ENCODE measurements at places on chromosomes 7 and 10. TPM values are rescaled to one million over a fixed set of nuclear protein-coding genes. Genes with fewer than 3 reads are reported as not detected.
A peak's percentile ranks its signal among the peaks of the same experiment; 100 is the strongest.

GRCh38 chr10:44946205-44946604, 13.4 kb upstream of the RASSF4 start:
- no peak for DNase-seq
- H3K36me3 ChIP-seq = peaks cover 3% of the 10 kb centered on the region
- no peaks in the 10 kb centered on the region for H3K4me1 ChIP-seq
- H3K27ac ChIP-seq = no peak overlapping the region

DNA sequence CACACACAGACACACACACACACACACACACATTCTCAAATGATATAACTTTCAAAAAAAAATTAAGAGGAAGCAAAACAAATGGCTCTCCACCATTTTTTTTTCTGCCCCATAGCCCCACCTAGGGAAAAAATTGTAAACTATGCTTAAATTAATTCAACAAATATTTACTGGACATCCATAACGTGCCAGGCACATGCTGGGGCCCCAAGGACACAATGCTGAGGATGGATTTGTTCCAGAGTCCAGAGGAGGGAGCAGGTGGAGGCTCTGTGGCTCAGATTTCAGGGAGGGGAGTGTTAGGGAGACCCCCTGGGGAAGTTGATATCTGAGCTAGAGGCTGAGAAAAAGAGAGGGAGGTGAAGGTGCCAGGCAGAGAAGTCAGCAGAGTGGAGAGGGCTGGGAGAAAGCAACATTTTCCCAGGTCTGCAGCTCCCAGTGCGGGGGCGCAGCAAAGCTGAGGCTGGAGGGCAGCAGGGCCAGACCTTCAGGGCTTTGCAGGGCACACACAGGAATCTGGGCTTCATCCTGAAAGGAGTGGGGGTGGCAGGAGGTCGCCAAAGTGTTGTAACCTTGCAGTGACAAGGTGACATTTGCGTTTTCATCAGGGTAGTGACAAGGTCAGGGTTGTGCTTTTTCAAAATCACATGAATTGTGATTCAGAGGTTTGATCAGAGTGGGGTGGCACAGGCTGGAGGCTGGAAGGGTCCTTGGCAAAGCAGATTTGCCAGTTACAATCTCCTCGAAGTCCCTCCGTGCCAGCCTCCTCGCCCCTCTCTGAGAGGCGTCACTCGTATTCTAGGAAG, 261.6 kb downstream of the WDR11 start:
- peak overlapping the region; percentile 5 for H3K27ac ChIP-seq
- H3K27me3 ChIP-seq = no peaks in the 10 kb centered on the region
- no peaks in the 10 kb centered on the region for H3K36me3 ChIP-seq
- no peak overlapping the region for H3K4me3 ChIP-seq
- peaks cover 15% of the 10 kb centered on the region for H3K4me1 ChIP-seq
- DNase-seq = no peak

- peak; percentile 22 for DNase-seq
- H3K4me3 ChIP-seq = peak overlapping the region; percentile 91
- peaks cover 42% of the 10 kb centered on the region for H3K27me3 ChIP-seq
- H3K36me3 ChIP-seq = peaks cover 3% of the 10 kb centered on the region
- H3K27ac ChIP-seq = peak overlapping the region; percentile 98
Measured at GRCh38 chr7:70694971-70695794, 436.8 kb upstream of the GALNT17 start.

DNA sequence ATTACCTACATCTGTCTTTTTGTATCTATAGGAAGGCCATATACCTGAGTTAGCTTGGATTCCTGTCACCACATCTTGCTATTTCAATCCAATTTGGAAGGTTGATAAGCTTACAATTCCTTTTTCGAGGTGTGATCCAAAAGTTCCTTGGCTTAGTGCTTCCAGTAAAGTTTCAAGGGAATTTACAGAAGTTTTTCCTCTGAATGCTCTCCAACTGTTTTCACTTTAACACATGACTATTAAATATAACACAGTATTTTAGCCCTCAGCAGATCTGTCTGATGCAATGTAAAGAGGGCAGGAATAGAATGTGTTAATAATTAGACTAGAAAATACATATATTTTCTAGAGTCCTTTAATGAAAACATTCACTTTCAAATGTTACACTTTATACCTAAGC, 171.4 kb downstream of the DKK1 start:
- no peak overlapping the region for H3K4me3 ChIP-seq
- H3K27me3 ChIP-seq = no peaks in the 10 kb centered on the region
- H3K27ac ChIP-seq = no peak overlapping the region
- H3K36me3 ChIP-seq = no peaks in the 10 kb centered on the region
- no peaks in the 10 kb centered on the region for H3K4me1 ChIP-seq

DNA sequence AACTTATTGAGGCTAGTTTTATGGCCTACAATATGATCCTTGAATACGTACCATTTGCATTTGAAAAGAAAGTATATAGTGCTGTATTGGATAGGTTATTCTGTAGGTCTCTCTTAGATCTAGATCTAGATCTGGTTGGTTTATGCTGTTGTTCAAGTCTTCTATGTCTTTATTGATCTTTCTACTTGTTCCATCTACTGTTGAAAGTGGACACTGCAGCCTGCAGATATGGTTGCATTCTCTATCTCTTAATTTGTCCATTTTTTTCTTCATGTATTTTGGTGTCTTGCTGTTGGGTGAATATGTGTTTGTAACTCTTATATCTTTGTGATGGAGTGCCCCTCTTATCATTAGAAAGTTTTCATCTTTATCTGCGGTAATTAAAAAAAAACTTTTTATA, 139.4 kb upstream of the PCDH15 start:
- H3K4me3 ChIP-seq = no peak overlapping the region
- H3K27ac ChIP-seq = no peak overlapping the region
- no peak for DNase-seq
- no peaks in the 10 kb centered on the region for H3K4me1 ChIP-seq

GRCh38 chr7:94330269-94331020, 64.2 kb upstream of the COL1A2 start:
- no peaks in the 10 kb centered on the region for H3K4me1 ChIP-seq
- no peak overlapping the region for H3K27ac ChIP-seq
- no peak overlapping the region for H3K4me3 ChIP-seq
- DNase-seq = no peak
- H3K36me3 ChIP-seq = no peaks in the 10 kb centered on the region
- no peaks in the 10 kb centered on the region for H3K27me3 ChIP-seq

DNA sequence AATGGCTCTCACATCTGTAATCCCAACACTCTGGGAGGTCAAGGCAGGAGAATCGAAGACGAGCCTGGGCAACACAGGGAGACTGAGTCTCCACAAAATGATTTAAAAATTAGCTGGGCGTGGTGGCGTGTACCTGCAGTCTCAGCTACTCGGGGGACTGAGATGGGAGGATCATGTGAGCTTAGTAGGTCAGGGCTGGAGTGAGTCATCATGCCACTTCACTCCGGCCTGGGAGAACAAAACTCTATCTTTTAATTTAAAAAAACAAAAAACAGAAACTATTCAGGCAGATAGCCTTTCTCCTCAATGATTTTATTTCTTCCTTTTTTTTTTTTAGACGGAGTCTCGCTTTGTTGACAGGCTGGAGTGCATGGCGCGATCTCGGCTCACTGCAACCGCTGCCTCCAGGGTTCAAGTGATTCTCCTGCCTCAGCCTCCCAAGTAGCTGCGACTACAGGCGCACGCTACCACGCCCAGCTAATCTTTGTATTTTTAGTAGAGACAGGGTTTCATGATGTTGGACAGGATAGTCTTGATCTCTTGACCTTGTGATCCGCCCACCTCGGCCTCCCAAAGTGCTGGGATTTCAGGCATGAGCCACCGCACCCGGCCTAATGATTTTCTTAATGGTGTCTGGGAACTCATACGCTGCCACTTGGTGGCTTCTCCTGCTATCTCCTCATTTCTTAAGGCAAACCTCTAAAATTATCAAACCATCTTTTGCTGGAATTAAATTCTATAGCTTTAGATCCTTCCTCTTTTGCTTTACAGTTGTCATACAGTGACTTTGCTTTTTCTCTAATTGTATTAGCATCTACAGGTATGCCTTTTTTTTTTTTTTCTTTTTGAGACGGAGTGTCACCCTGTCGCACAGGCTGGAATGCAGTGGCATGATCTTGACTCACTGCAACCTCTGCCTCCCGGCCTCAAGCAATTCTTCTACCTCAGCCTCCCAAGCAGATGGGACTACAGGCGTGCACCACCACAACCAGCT, 22.9 kb downstream of the SRPK2 start:
- H3K4me1 ChIP-seq = peaks cover 7% of the 10 kb centered on the region
- H3K36me3 ChIP-seq = peaks cover 32% of the 10 kb centered on the region
- peak overlapping the region; percentile 46 for H3K27ac ChIP-seq
- no peak for DNase-seq
- no peaks in the 10 kb centered on the region for H3K27me3 ChIP-seq

GRCh38 chr7:105876964-105877601, 684 bp upstream of the ATXN7L1 start:
- peaks cover 27% of the 10 kb centered on the region for H3K4me1 ChIP-seq
- peaks cover 7% of the 10 kb centered on the region for H3K36me3 ChIP-seq
- DNase-seq = peak; percentile 50
- H3K27ac ChIP-seq = peak overlapping the region; percentile 23
- H3K27me3 ChIP-seq = peaks cover 34% of the 10 kb centered on the region

- no peaks in the 10 kb centered on the region for H3K27me3 ChIP-seq
- H3K36me3 ChIP-seq = no peaks in the 10 kb centered on the region
- no peak overlapping the region for H3K4me3 ChIP-seq
- no peak overlapping the region for H3K27ac ChIP-seq
- DNase-seq = no peak
Measured at GRCh38 chr10:53808677-53809372, 992.2 kb downstream of the PCDH15 start.

GRCh38 chr7:125118444-125118843, 188.8 kb upstream of the POT1 start:
- H3K36me3 ChIP-seq = peaks cover under 1% of the 10 kb centered on the region
- H3K27me3 ChIP-seq = no peaks in the 10 kb centered on the region
- no peak for DNase-seq
- no peak overlapping the region for H3K4me3 ChIP-seq
- peaks cover 6% of the 10 kb centered on the region for H3K4me1 ChIP-seq
- H3K27ac ChIP-seq = no peak overlapping the region

DNA sequence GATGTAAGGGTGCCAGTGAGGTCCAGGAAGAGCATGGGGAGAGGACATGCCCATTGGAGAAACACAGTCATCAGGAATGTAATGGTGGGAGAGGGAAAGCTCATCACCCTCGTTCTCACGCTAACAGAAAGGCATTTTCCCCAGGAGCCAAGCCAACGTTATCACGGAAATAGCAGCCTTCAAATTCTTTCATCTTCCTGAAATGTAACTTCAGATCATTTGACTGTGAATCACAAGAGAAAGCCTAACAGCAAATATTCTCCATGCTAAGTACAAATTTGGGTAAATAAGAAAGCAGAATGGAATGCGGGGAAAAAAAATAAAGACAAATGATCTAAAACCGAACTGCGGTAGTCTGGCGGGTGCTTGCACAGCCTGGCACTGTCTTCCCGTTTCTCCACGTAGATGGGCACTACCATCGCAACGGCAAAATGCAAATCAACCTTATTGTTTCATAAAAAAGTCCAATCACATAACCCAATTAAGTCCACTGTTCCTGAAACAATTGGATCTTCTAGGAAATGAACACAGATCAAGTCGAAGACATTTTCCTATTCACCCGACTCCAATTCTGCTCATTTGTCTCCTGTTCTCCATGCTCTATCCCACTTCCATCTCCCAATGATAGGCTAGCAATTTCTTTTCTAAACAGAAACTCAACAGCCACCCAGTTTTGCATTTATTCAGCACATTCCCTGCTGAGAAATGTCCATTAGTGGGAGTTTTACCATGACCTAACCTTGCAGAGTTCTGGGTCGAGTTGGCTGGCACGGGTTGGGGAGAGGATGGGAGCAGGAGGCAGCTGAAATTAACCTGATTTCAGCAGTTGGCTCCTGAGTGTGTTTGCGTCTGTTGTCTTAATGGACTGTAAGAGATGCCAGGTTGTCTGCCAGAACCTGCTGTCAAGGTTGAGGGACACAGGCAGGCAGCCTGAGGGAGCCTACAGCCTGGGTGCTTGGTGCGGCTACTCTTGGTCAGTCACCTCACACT, 74.6 kb upstream of the FRMD4A start:
- H3K27me3 ChIP-seq = peaks cover 11% of the 10 kb centered on the region
- H3K4me3 ChIP-seq = no peak overlapping the region
- no peak overlapping the region for H3K27ac ChIP-seq
- H3K36me3 ChIP-seq = no peaks in the 10 kb centered on the region

DNA sequence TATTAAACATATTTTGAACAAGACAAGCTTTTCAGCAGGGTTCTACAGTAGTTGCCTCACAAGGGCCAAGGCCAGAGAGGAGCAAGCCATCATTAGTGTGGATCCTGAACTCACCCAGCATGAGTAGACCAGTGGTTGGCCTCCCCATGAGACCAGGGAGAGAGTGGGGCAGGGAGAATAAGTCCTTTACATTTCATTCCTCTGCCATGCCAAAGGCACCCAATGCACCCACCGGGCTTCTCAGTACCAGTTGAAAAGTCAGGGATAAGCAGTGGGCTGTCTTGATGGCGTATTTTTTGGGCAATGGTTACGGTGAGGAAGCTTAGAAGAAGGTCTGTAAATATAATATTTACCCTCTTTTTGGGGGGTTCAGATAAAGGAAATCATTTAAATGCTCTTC, 16.6 kb downstream of the CRTAC1 start:
- no peak overlapping the region for H3K4me3 ChIP-seq
- peaks cover 53% of the 10 kb centered on the region for H3K27me3 ChIP-seq
- no peak for DNase-seq
- peaks cover 4% of the 10 kb centered on the region for H3K4me1 ChIP-seq
- H3K27ac ChIP-seq = no peak overlapping the region
- H3K36me3 ChIP-seq = no peaks in the 10 kb centered on the region

DNA sequence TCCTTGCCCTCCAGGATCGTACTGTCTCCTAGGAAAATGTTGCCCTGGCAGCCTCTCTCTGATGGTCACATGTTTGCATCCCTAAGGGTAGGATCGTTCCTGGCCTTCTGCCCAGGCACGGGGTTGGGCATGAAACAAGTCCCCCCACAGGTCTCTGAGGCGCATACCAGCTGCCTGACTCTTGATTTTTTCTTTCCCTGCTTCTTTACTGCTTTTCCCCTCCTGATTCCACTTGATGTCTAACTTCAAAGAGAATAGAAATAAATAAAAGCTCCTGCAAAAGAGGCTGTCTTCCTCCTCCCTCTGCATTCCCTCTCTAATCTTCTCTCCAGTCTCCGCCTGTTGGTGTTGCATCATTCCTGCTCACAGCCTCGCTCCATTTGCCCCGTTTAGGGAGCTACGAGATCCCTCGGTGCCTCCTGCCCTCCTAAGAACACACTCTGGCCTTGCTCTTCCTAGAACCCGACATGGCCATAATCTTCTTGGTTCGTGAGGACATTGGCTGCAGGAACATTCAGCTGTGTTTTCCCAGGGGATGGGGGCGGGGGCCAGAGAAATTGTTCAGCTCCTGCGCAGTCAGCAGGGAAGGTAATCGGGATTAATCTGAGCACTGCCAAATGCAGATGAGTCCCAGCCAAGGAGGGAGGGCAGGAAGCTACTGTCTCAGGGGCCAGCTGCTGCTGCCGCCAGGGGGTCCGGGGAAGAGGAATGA, 26.0 kb downstream of the LEP start:
- H3K4me1 ChIP-seq = peaks cover 7% of the 10 kb centered on the region
- H3K36me3 ChIP-seq = no peaks in the 10 kb centered on the region
- H3K4me3 ChIP-seq = no peak overlapping the region
- no peak overlapping the region for H3K27ac ChIP-seq

- peaks cover 14% of the 10 kb centered on the region for H3K36me3 ChIP-seq
- H3K4me1 ChIP-seq = peaks cover 5% of the 10 kb centered on the region
- H3K4me3 ChIP-seq = no peak overlapping the region
- no peak for DNase-seq
Measured at GRCh38 chr7:65915921-65916657, 43.2 kb downstream of the VKORC1L1 start.

LFNG gene
- total RNA-seq = 10.6 TPM

KAZALD1 gene
- total RNA-seq = 1.3 TPM

RGS10 gene
- total RNA-seq = 2.0 TPM

ADAM12 gene
- 1.8 TPM for total RNA-seq

PBLD gene
- 11.1 TPM for total RNA-seq

ECD gene
- 29.7 TPM for total RNA-seq

TWIST1 gene
- total RNA-seq = 1.8 TPM

IL2RA gene
- total RNA-seq = not detected
